Stimulated activated CD8-positive, alpha-beta memory T cell treated with anti-CD3 and anti-CD28 coated beads, Interleukin-4, amount 100 ng/mL, for 48 hours (primary cell): ENCODE measurements at places on chromosomes 7 and 10.

- no peak for DNase-seq
Observed at GRCh38 chr7:90530263-90530662, 60.8 kb downstream of the PTTG1IP2 start.

GRCh38 chr7:132777414-132777813 lies 201.1 kb upstream of the PLXNA4 start:
- DNase-seq: no peak

GRCh38 chr7:99623702-99624447 lies 7.1 kb downstream of the ZSCAN25 start:
- peak; percentile 65 for DNase-seq

- DNase-seq: no peak
Observed at GRCh38 chr10:124697443-124697836, 46.7 kb downstream of the FAM53B start.

GRCh38 chr10:28807760-28808613 lies 130.7 kb downstream of the BAMBI start:
- DNase-seq: no peak

- no peak for DNase-seq
Observed at GRCh38 chr7:34341326-34341725, 316.7 kb upstream of the NPSR1 start.

DNA sequence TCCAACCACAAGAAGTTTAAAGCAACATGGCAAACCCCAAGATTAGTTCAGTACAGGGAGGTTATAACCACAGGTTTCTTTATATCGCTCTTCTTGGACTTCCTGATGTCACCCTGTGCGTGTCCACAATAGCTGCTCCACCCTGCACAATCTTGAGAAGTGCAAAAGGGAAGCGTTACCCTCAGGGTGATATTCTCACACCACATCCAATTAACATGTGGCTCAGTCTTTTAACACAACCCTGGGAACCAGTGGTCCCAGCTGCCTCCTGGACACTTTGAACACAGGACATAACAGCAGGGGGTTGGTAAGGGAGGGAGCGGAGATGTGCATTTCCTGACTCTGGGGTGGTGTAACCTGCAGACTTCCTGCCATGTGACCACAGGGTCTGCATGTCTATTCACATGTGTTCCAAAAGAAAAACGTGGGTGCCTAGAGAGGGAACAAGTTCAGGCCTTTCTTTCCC lies 64.6 kb downstream of the GSAP start:
- peak; percentile 62 for DNase-seq

DNA sequence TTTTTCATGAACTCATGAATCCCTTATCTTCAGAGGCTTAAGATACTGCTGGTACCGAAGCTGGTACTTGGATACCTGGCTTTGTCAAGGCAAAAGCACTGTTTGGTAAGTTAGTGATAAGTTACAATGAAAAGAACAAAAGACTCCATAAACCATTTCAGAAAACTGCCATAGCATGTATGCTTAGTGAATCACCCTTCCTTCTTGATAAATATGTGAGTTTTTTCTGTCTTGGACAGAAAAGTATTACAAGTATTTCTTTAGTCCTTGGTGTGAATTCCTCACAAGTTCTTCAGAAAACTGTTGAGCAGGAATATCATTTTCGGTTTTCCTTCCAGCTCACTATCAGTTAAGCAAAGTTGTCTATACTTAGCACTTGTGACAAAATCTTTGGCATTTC lies 25.6 kb downstream of the PUS7 start:
- DNase-seq: no peak

- DNase-seq: no peak
Observed at GRCh38 chr7:93719546-93719945, 145.0 kb upstream of the CALCR start.

- no peak for DNase-seq
Observed at GRCh38 chr10:5930272-5930671, 40.2 kb downstream of the FBH1 start.

DNA sequence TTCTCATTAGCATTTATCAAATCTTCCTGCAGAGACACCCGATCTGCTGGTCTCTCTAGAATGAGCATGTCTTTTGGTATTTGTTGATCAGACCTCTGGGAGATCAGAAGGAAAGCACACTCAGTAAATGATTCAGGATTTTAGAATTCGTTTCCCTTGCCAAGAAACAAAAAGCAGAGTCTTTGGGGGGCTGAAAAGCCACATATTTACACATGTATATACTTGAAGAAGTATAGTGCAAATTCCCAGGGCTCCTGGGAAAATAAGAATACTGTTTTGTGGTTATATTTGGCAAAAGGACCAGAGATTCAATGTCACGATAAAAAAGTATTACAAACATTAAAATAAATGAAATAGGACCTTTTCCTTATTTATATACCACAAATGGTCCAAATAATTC lies 100.2 kb downstream of the AGMO start:
- DNase-seq: no peak

DNA sequence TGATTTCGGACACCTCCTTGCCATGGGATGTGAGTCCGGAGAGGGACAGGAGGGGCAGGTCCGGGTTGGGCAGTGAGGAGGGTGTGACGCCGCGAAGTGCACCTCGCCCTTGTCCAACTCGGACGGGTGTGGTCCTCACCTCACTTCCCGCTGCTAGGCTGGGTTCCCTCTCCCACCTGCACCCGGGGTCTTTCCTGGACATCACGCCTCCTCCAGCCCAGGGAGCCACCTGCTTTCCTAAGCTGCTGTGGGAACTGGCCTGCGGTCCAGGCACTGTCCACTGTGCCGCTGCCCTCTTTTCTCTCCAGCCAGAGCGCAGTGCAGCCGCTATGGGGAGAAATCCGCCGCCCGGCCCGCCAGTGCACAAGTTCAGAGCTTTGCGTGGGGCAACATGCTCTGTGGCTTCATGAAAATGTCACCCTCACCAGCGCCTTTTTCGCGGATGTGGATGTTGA lies 45.0 kb upstream of the ZNF716 start:
- DNase-seq: no peak

GRCh38 chr7:157619753-157620525 lies 283.1 kb downstream of the DNAJB6 start:
- DNase-seq: no peak

DNA sequence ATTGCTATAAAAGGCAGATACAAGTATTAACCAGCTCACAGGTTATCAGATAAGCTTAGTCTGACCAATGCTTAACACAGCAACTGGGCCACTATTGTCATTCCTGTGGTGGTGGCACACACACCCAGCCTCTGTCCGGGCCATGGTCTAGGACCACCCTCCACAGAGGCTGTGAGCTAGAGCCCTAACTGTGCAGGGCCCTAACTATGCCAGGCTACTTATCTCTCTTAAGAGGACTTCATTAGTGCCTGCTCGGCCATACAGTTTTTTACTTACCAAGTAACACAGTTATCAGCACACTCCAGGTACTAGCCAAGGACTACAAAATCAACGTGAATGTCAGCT lies 2.1 kb upstream of the EGFR start:
- no peak for DNase-seq

DNA sequence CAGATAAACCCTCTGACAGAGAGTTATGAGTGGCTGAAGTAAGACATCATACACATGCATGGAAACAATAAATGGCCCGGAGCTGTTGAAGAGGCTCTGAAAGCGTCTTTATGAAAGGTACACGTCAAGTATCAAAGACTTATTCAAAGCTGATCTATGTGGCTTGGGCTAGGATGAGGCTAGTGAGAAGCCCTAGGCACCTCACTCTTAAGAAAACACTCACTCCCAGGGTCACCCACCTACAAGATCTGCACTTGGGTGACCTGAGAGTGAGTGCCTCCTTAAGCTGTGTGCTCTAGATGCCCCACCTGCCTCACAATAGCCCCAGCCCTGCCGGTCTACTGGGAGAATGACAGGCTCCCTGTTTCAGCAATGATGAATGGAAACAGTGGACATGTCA lies 1.1 kb upstream of the GIMAP1 start:
- DNase-seq: no peak

- no peak for DNase-seq
Observed at GRCh38 chr10:123878666-123879303, 12.8 kb downstream of the CPXM2 start.

DNA sequence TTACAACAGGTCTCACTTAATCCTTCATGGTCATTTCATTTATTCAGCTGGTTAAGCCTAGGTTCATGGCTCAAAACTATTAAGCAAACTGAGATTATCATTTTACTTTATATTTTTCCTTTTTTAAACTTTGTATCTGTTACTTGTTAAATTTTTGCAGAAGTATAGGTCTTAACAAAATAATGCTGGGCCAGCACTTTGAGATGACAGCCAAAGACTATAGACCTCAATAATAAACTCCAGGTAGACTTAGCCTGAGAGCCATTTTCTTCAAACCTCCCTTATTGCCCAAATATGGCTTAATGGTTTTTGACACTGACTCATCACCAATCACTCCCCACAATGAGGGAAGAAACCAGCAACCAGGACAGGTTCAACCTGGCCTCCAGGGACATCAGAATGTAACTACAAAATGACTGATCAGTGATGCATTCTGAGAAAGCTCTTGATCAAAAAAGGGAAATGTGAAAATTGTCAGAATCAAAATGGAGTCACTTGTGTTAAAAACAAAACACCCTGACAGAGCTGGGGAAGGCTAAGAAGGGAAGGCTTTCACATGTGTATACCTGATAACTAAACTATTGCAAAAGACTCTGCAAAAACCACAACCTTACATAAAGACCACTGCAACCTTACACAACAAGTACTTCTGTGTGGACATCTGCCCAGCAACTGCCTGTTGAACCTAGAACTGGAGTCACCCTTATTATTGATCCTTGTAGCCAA lies 2.1 kb upstream of the CCDC126 start:
- DNase-seq: peak; percentile 48

- DNase-seq: no peak
Observed at GRCh38 chr7:87144173-87144657, 8.0 kb upstream of the DMTF1 start.

GRCh38 chr7:140656548-140657515 lies 15.9 kb upstream of the ADCK2 start:
- DNase-seq: peak; percentile 54

GRCh38 chr10:122163174-122164022 lies 107.7 kb upstream of the BTBD16 start:
- peak; percentile 27 for DNase-seq
